ENCODE measurements at places on chromosomes 6 and 20.

- no peak overlapping the region for H3K4me3 ChIP-seq
- H3K27ac ChIP-seq = no peak overlapping the region
- no peaks in the 10 kb centered on the region for H3K36me3 ChIP-seq
- no peaks in the 10 kb centered on the region for H3K4me1 ChIP-seq
- DNase-seq = no peak
- no peaks in the 10 kb centered on the region for H3K27me3 ChIP-seq
Measured at GRCh38 chr6:14025160-14025559, 92.4 kb upstream of the CD83 start.

- H3K4me1 ChIP-seq = peaks cover 4% of the 10 kb centered on the region
- H3K4me3 ChIP-seq = no peak within 1 kb of the TSS
- peaks cover 42% of the 10 kb centered on the region for H3K27me3 ChIP-seq
- no peaks in the 10 kb centered on the region for H3K36me3 ChIP-seq
Measured at GRCh38 chr20:6053776-6054688, at the start of gene LRRN4. TSS of gene LRRN4 (minus strand) at chr20:6054060. CDS start at chr20:6052799, 1,261 bp downstream.

GRCh38 chr6:54085047-54085446, 26.2 kb upstream of the MLIP start:
- DNase-seq = no peak
- no peak overlapping the region for H3K4me3 ChIP-seq
- H3K27me3 ChIP-seq = no peaks in the 10 kb centered on the region
- peaks cover 2% of the 10 kb centered on the region for H3K4me1 ChIP-seq
- H3K36me3 ChIP-seq = no peaks in the 10 kb centered on the region

DNA sequence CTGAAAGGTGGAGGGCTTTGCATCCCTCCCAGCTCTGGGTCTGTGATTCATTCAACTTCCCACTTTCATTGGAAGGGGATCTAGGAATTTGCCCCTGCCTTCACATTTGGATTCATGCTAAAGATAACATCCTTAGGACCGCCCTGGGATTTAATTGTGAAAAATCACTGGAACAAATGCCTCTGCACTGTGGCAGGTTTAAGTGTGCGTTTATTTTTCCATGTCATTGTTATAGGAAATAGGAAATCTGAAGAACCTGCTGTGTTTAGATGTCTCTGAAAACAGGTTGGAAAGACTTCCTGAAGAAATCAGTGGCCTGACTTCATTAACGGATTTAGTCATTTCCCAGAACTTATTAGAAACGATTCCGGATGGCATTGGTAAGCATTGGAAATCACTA, 104.7 kb downstream of the LRRC1 start:
- H3K4me3 ChIP-seq = no peak overlapping the region
- DNase-seq = no peak
- H3K36me3 ChIP-seq = peaks cover 3% of the 10 kb centered on the region
- no peaks in the 10 kb centered on the region for H3K27me3 ChIP-seq
- no peak overlapping the region for H3K27ac ChIP-seq

DNA sequence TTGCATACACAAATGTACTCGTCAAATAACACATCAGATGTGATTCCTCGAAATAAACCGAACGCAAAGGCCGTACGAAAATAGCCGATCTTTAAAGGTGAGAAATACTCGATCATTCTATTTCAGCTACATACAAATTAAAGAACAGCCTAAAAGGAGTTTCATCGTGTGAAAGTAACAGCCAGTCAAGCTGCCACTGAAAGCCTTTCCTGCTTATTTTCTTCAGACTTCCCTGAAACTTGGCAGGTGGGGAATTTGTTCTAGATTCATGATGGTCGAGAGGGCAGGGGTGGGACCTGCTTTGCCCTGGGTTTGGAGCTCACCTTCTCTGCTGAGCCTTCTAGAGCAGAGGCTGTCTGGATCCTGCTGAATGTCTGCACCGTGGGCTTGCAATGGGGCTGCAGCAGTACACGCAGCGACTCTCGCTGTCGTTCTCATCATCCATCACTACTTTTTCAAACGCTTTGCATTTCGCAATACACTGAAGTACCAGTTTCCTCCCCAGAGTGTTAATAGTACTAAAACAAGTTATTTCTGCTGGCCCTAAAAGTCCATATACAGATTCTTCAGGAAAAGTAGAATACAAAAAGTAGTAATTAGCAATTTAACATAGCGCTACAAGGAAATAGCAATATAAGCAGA, 16.2 kb downstream of the FOXC1 start:
- peaks cover 2% of the 10 kb centered on the region for H3K4me1 ChIP-seq
- H3K36me3 ChIP-seq = no peaks in the 10 kb centered on the region
- no peak overlapping the region for H3K27ac ChIP-seq
- DNase-seq = no peak
- H3K27me3 ChIP-seq = peaks cover 42% of the 10 kb centered on the region

- H3K27me3 ChIP-seq = no peaks in the 10 kb centered on the region
- no peak overlapping the region for H3K4me3 ChIP-seq
- H3K36me3 ChIP-seq = peaks cover 42% of the 10 kb centered on the region
- DNase-seq = no peak
Measured at GRCh38 chr6:11008821-11009220, 35.3 kb downstream of the ELOVL2 start.

DNA sequence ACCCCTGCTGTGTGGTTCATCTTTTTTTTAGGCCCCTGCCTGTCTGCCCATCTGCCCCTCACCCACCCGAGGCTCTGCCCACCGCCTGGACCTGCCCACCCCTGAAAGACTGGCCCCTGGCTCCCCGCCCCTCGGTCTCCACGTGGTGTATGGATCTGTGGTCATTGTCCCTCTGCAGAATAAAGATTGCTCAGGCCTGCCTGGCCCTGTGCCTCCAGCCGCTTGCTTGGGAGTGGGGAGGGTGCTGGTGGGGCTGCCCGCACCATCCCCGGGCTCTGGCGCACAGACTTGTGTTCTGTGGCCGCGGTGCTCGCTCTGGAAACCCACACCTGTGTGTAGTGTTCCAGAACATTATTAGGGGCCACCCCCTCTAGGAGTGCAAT, 1.6 kb downstream of the MAP1LC3A start:
- no peak overlapping the region for H3K27ac ChIP-seq
- no peaks in the 10 kb centered on the region for H3K27me3 ChIP-seq
- peaks cover 2% of the 10 kb centered on the region for H3K4me1 ChIP-seq
- no peak overlapping the region for H3K4me3 ChIP-seq

DNA sequence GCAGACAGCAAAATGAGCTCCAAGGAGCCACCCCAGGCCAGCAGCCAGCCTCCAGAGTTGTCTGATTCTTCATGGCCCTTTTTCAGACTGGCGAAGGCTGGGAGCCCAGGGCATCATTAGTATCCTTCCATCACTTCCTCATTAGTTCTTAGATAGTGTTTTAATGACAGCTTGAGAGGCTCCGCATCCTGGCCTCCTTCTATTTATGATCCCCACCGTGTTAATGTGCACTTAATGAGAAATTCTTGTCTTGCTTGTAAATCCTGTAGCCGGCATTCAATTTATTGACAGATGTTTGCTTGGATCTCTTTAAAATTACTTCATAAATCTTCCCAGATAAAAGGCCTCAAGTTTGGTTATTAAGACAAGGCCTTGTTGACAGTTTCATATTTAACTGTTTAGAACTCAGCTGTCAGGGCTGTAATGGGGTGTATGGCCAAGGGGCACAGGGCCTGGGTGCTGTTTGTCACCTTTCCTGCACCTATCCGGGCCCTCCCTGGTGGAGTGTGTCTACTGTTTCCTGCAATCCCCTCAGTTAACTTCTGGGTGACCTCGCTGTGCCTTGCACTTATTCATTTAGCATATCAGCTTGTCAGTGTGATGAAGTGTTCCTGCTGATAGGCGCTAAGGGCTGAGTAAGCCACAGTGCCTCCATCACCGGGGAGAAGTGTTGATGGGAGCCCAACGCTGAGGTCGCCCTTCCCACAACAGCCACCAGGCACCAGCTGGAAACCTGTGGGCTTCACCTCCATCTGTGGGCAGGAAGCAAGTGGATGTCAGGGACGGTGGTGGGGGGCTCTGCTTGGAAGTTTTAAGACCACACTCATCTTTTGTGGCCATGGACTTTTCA, 169.3 kb downstream of the TSHZ2 start:
- H3K27me3 ChIP-seq = no peaks in the 10 kb centered on the region
- H3K27ac ChIP-seq = no peak overlapping the region
- no peaks in the 10 kb centered on the region for H3K36me3 ChIP-seq
- no peak overlapping the region for H3K4me3 ChIP-seq

GRCh38 chr6:79269877-79270276, 35.4 kb upstream of the HMGN3 start:
- no peak overlapping the region for H3K27ac ChIP-seq
- H3K27me3 ChIP-seq = no peaks in the 10 kb centered on the region
- no peaks in the 10 kb centered on the region for H3K36me3 ChIP-seq
- peaks cover 2% of the 10 kb centered on the region for H3K4me1 ChIP-seq
- DNase-seq = no peak

DNA sequence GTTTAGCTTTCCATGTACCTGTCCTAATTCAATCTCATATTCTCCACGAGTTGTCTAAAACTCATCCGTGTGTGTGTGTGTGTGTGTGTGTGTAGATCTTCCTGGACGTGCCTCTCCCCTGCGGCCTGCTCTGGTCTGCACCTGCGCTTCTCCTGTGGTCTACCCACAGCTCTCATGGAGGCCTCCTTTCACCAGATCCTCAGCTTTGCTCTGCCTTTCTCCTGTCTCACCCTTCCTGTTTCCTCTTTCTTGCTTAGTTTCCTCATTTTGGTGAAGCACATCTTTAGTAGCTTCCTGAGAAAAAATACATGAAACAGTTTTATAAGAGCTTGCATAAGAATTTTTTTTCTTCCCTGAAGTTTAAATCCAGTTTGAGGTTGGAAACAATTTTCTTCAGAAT, 18.1 kb downstream of the SLX4IP start:
- H3K36me3 ChIP-seq = peaks cover under 1% of the 10 kb centered on the region
- H3K27me3 ChIP-seq = no peaks in the 10 kb centered on the region
- DNase-seq = no peak

- H3K27me3 ChIP-seq = no peaks in the 10 kb centered on the region
- H3K4me1 ChIP-seq = peaks cover 10% of the 10 kb centered on the region
- H3K36me3 ChIP-seq = no peaks in the 10 kb centered on the region
- H3K27ac ChIP-seq = no peak overlapping the region
- H3K4me3 ChIP-seq = no peak overlapping the region
- DNase-seq = no peak
Measured at GRCh38 chr6:52596371-52597028, 19.6 kb upstream of the TRAM2 start.

DNA sequence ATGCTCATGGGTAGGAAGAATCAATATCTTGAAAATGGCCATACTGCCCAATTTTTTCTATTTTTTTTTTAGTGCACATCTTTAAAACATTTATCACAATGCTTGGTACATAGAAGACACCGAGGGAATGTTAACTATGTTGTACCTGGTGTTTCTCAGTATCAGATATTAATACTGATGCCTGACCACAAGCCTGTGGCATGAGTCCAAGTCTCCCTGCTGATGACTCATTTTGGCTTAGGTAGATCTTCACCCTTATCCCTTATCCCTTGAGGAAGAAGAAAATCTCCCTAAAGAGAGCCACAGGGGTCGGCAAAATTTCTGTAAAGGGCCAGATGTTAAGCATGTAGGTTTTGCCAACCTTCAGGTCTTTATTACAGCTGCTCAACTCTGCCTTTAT, 14.5 kb downstream of the CD109 start:
- no peak for DNase-seq
- no peaks in the 10 kb centered on the region for H3K4me1 ChIP-seq
- H3K4me3 ChIP-seq = no peak overlapping the region
- no peaks in the 10 kb centered on the region for H3K27me3 ChIP-seq

DNA sequence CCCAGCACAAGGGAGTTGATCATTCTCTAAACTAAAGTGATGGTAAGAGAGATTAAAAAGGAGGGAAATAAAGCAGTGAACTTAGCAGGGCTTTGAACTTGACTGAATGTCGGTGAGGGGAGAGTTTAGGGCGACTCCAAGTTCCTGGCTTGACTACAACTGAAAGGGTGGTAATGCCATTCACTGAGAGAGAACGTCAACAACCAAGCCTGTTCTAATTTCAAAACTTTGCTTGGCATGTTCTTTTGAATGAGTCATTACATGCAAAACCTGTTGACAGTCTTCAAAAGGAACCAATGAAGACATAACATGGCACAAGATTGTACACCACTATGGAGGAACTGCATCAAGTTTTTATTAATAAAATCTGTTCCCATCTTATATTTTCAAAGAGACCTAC, 10.3 kb upstream of the MYB start:
- DNase-seq = no peak
- H3K36me3 ChIP-seq = no peaks in the 10 kb centered on the region
- H3K4me3 ChIP-seq = no peak overlapping the region
- no peaks in the 10 kb centered on the region for H3K4me1 ChIP-seq
- no peak overlapping the region for H3K27ac ChIP-seq
- H3K27me3 ChIP-seq = no peaks in the 10 kb centered on the region

DNA sequence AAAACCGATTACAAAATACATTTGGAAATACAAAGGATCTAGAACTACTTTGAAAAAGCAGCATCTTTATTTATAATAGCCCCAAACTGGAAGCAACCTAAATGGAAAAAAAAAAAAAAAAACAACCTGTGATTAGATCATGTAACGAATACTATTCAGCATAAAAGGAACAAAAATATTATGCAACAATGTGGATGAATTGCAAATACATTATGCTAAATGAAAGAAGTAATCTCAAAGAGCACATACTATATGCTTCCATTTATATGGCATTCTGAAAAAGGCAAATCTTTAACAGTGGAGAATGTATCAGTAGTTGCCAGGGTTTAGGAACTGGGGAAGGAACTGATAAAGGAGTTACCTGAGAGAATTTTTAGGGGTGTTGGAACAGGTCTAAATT, 28.9 kb downstream of the IRAK1BP1 start:
- no peaks in the 10 kb centered on the region for H3K4me1 ChIP-seq
- H3K27ac ChIP-seq = no peak overlapping the region

DNA sequence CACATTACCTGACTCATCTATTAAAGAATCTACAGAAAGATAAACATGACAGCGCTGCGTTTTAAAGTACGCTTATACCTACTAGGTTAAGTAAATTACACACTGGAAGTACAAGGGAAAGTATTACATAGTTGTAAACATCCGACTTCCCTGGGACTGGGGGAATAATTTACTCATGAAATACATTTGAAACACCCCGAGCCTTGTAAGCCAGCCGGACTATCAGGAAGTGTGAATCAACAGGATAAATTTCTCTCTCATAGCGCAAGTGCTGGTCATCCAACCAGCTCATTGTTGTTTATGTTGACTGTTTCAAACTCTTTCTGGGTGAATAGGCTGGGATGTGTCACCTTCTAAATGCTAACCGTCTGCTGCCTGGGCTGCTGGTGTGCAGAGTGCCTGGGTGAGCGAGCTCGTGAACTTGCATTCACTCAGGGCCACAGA, 4.9 kb downstream of the BMP6 start:
- no peak for DNase-seq
- H3K4me3 ChIP-seq = no peak overlapping the region
- peaks cover 22% of the 10 kb centered on the region for H3K4me1 ChIP-seq
- H3K36me3 ChIP-seq = no peaks in the 10 kb centered on the region
- H3K27ac ChIP-seq = no peak overlapping the region

- DNase-seq = no peak
- no peak overlapping the region for H3K27ac ChIP-seq
- no peaks in the 10 kb centered on the region for H3K4me1 ChIP-seq
- H3K4me3 ChIP-seq = no peak overlapping the region
Measured at GRCh38 chr6:12709556-12710232, 6.9 kb upstream of the PHACTR1 start.
